Fibroblast of upper back skin (primary cell): ENCODE measurements at places on chromosomes 5 and 9.

- DNase-seq, result no peak
Observed at GRCh38 chr9:136239983-136240330, 5.7 kb downstream of the QSOX2 start.

DNA sequence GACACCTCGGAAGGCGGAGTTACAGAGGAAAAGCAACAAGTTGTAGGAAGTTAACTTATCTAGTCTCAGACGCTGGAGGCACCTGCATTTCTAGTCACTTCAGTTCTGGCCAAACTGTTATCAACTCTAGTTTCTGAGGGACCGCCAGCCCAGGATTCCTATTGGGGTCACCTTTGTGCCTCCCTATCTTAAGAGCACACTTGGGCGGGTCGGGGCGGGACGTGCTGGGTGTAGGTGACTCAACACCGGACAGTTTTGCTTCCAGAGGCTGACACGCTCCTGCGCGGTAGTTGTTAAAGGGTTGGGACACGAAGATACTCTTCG lies 679 bp upstream of the KDM4C start:
- no peak for DNase-seq

GRCh38 chr5:90112033-90112692 lies 297.4 kb downstream of the CETN3 start:
- no peak for DNase-seq

DNA sequence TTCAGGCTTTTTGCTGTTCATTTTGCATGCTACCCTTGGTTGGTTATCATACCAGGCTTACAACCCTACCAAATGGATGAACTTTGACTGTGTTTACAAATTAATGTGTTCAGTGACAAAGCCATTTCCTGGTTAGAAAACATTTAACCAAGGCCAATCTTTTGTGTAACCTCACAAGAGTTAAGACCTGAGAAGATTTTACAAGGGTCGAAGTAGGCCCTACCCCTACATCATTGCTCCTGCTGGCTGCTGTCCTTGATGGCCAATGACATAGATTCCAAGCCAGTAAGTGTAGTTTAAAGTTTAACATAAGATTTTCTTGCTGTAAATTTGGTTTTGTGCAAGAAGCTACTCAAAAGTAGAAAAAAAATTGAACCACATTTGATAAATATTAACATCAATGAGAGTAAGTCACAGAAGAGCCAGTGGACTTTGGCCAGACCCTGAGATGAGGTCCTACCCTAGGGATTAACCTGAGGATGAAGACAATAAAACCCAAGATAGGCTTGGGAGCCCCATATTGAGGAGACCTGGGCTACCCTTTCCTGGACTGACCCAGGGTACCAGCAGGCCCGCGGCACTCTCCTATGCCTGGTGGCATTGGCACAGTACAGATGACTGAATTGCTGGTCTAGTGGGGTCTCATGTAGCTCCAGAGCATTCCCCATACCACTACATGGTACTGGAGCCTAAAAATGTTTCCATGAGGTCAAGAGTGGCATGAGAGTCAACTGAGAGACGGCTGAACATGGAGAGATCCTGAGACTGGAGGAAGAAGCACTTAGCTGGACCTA lies 8.3 kb downstream of the C1QTNF3 start:
- no peak for DNase-seq
